ENCODE measurements at places on chromosomes 12 and 14.

- no peak for DNase-seq
Measured at GRCh38 chr12:124795081-124795948, 68.3 kb downstream of the SCARB1 start.

GRCh38 chr12:104610513-104611235, 153.9 kb downstream of the CHST11 start:
- no peak for DNase-seq

GRCh38 chr12:81196595-81196994, 118.7 kb downstream of the ACSS3 start:
- no peak for DNase-seq

DNA sequence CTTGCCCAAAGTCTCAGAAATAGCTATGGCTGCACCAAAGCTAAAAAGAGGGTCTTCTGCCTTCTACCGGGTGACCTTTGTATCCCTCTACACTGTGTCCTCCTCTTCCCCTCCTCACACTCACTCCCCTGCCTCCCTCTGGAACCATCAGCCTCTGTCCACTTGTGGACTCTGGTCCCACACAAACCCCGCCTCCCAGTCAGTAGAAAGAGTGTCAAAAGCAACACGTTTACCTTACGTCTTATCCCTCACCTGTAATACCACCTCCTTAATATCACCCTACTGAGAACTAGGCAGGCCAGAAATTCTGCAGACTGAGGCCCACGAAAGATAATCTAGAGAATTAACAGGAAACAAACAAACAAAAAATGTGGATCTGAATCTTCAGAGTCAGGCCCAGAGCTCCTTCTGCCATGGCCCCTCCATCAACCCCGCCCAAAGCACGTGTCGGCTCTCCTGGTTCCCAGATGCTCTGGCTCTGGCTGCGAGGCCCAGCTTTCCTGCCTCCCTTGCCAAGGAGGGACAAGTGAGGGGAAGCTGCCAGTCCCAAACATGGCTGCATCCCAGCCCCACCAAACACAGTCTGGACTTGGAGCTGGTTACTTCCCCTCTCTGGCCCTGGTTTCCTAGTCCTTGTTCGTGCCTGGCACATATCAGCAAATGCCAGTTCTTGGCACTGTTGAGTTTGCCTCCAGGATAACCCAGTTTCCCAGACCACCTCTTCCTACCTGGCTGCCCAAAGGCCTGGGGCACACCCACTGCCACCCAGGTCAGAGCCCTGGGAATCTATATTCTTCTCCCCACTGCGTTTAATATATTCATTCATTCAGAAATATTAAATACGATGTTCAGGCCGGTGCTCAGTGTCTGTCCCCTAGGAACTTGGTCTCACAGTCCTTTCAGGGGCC, 2.7 kb downstream of the ACTN1 start:
- no peak for DNase-seq

DNA sequence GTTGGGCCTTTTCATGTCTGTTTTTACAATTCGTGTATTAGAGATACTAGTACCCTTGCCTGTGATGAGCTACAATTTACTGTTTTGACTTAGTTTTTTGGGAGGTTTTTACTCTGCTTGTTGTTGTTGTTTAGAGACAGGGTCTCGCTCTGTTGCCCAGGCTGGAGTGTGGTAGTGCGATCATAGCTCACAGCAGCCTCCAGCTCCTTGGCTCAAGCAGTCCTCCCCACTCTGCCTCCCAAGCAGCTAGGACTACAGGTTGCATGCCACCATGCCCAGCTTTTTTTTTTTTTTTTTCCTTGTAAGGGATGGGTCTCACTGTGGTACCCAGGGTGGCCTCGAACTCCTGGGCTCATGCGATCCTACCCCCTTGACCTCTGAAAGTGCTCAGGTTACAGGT, 52.0 kb upstream of the DIP2B start:
- DNase-seq, result no peak

GRCh38 chr12:105485921-105486320, 155.4 kb downstream of the C12orf75 start:
- no peak for DNase-seq

- peak; percentile 45 for DNase-seq
Measured at GRCh38 chr12:52037248-52037861, 13.9 kb upstream of the NR4A1 start.

DNA sequence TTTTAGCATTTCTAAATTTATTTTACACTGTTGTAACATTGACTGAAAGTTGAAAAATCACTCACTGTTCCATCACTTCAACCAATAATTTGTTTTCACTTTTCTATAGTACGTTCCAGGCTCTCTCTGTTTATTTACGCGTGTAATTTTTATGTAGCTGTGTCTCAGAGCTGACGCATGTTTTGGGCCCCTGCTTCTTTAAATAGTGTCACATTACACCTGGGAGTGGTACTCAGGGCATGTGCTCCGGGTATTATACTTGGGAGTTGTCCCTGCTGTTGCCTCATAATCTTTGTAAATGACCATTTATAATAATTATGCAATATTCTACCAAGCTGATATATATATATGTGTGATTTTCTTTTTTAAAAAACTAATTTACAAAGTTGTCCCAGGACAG, 132.8 kb upstream of the CPM start:
- DNase-seq, result no peak

- DNase-seq, result no peak
Measured at GRCh38 chr12:41983394-41983793, 161.3 kb downstream of the GXYLT1 start.

DNA sequence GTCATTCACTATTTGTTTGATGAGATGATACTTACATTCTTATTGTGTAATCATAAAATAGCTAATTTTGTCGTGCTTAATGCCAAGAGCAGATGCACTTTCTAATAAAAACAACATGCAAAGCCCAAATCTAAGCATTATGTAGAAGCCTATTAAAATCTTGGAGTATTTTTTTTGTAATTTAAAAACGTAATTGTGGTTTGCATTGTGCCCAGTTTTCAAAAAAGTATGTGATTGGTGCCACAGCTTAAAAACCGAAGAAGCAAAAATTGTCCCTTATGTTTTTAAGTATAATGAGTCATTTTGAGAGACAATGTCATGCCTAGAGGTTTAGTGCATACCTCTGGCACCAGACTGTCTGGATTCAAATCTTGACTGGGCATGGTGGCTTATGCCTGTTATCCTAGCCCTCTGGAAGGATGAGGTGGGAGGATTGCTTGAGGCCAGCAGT, 464.8 kb upstream of the RGS6 start:
- DNase-seq, result no peak

GRCh38 chr12:80157645-80158044, 58.3 kb downstream of the OTOGL start:
- no peak for DNase-seq

DNA sequence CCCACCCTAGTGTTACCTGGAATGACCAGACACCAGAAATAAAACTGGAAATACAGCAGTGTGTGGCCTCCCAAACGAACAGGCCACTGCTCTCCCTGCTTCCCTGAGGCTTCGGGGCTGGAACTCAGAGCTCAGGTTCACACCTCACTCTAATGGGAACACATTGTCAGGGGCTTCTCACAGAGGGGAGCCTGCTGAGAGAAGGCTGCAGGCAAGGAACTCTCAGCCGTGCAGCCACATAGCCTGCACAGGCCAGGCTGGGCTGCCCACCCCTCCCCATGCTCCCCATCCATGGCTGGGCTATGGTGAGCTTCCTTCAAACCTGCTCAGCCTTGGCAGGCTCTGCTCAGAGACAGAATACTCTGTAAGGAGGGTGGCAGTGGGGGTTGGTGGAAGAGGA, 302.5 kb downstream of the EMP1 start:
- DNase-seq, result no peak

DNA sequence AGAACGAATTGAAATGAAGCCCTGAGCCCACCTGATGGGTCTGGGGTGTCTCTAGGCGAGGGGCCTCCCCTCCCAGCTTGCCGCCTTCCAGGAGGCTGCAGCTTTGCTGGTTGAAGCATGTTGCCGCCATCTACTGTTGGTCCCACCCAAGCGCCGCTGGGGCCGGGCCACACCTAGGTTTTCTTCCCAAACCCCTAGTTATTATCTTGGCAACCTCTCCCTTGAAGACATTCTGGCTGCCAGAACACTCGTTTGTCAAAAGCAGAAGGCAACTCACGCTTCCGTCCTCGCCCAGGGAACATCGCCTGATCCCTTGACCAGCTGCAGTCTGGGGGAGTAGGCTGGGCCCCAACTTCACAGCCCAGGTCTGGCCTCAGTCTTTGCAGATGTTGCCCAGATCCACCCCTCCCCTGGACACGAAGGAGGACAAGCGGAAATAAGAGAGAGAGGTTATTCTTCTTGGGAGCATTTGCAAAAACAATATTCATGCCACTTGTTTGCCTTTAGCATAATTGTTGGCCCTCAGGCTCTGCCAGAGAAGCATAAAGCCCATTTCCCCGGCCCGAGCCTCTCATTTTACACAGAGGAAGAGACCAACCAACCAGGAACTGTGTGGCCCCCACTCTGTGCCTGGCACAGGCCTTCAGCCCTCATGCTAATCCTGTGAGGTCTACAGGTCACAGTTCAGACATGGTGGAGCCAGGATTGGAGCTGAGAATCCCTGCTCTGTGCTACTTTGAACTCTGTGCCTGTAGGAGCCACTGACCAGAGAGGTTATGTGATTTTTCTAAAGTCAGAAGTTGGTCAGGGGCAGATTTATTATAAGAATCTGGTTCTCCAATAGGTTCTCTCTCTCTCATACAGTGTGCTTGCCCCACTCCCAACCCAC, 6.8 kb downstream of the EMP1 start:
- DNase-seq, result peak; percentile 36

GRCh38 chr12:130593056-130593455, 123.0 kb downstream of the RIMBP2 start:
- no peak for DNase-seq

- no peak for DNase-seq
Measured at GRCh38 chr14:31501870-31502269, 14.0 kb upstream of the GPR33 start.

DNA sequence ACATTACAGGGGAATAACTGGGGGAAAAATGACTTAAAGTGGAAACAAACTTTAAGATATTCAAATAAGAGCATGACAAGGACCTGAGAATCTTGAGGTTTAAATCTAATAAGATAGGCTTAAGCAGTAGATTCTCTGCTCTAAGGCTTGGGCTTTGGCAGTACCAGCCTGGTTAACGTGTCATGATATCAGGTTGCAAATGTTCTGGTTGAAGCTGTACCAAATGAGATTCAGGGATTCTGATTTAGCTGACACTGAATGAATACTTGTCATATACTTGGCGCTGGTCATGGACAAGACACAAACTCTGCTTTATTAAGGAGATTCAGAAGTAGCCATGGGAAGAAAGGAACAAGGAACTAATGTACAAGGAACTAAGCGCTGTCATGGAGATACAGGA, 6.1 kb downstream of the TCP11L2 start:
- DNase-seq, result no peak

GRCh38 chr14:43438056-43438455, 1069.0 kb downstream of the FSCB start:
- DNase-seq, result no peak

DNA sequence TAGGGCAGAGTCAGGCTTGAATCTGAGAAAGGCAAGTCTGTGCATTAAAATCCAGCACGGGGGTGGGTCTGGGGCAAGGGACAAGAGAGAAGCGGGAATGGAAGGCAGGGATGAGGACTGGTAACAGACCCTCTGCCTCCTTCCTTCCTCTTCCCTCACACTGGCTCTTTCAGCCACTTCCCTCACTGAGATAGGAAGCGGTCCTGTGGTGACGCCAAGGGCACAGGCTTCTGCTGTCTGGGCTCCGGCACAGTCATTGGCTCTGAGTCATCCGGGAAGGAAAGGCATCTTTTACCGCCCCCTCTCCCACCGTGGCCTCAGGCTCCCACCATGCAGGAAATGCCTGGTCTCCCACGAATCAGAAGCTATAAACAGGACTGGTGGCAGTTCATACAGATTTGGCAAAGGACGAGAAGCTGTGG, 70.2 kb downstream of the ETV6 start:
- DNase-seq, result peak; percentile 69

DNA sequence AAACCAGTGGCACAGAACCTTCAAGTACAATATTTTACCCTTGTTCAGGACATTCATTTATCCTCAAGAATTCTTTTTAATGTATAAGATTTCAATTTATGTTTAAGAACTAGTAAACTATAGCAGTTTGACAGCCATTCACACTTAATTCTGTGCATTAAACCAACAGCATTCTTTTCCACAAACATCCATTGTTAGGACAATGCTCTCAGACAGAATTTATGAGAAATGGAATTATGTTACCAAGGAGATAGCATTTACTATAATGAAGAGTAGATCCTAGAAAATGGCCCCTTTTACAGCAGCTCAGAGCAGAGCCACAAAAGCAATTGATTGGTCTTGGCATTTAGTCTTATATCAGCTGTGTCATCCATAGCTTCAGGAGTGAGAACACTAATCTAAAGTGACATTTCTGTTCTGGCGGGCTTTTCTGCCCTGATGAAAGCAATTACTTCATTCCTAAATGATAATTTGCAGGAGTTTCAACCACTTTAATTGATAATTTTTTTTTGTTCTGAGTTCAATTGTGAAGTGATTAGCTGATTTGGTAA, 268.9 kb downstream of the NPAS3 start:
- no peak for DNase-seq

DNA sequence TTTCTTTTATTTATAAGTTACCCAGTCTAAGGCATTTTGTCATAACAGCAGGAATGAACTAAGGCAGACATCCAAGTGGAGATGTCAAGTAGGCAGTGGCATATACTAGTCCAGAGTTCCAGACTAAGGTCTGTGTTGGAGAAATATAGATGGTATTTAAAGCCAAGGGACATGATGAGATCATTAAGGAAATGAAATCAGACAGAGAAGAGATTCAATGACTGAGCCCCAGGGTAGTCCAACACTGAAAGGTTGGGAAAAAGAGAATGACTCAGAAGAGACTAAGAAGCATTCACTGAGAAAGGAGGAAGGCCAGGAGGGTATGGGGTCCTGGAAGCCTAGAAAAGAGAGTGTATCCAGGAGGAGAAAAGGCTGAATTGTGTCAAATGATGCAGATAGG, 442.2 kb upstream of the CCDC196 start:
- no peak for DNase-seq

- DNase-seq, result peak; percentile 52
Measured at GRCh38 chr14:105173901-105174894, 5.6 kb upstream of the JAG2 start.

GRCh38 chr12:49929581-49929980, 21.0 kb upstream of the AQP2 start:
- no peak for DNase-seq

GRCh38 chr14:22535126-22535525, 53.9 kb downstream of the DAD1 start:
- DNase-seq, result no peak

DNA sequence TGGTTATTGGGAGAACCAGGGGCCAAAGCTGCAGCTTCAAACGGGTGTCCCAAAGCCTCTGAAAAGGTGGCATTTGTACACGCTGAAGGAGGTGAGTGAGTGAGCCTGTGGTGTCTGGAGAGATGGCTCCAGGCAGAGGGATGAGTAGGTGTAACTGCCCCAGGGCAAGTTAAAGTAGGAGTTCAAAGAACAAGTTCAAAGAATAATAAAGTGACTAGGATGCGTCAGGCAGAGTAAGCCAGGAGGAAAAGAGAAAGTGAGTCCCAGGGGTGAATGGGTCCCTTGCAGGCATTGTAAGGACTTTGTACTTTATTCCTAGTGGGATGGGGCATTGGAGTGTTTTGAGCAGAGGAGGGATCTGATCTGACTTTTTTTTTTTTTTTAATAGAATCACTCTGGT, 201.4 kb upstream of the PWP1 start:
- DNase-seq, result no peak

- DNase-seq, result no peak
Measured at GRCh38 chr14:44895716-44896115, 66.0 kb downstream of the KLHL28 start.
